Right ventricle myocardium superior (tissue), 1 donor: ENCODE measurements at places on chromosomes 1 and 21. TPM values are rescaled to one million over a fixed set of nuclear protein-coding genes. Genes with fewer than 3 reads are reported as not detected.
A peak's percentile ranks its signal among the peaks of the same experiment; 100 is the strongest.

DNA sequence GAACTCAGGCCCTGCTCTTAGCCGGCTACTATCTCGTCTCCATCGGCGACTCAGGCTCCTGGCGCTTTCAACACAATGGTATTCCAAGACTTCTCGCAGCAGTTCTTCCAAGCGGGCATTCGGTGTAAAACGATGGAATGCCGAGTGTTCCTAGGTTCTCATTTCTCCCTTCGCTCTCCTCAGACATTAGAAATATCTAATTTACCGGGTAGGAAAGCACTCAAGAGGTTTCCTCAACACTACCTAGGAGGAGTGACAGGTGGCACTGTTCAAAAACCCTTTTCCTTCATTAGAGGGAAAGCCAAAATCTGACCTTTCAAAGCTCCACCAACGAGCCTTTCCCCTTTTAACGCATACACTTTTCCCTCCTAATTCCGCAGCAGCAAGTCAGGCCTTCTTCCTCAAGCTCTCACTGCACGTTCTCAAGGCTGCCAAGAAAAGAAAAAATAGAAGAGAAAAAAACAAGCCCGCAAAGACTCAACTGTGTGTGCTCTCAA lies 601 bp downstream of the UBE2G2 start:
- no peak for DNase-seq

DNA sequence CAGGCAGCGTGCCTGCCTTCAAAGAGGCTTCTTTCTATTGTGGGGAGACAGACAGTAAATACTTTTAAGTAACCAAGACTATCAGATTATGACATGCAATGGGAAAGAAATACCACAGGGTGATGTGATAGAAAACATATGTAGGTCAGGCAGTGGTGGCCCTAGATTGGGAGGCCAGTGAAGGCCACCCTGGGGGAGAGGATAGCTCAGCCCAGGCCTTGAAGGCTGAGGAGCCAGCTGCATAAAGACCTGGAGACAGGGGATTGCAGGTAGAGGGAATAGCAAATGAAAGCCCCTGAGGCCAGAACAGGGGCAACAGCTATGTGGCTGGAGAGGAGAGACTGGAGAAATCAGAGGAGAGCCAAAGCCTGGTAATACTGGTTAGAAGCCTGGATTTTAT lies 4.0 kb downstream of the SOX13 start:
- DNase-seq = no peak

Gene KPRP
- not detected for total RNA-seq

Gene SCCPDH
- total RNA-seq = 27.6 TPM

DNA sequence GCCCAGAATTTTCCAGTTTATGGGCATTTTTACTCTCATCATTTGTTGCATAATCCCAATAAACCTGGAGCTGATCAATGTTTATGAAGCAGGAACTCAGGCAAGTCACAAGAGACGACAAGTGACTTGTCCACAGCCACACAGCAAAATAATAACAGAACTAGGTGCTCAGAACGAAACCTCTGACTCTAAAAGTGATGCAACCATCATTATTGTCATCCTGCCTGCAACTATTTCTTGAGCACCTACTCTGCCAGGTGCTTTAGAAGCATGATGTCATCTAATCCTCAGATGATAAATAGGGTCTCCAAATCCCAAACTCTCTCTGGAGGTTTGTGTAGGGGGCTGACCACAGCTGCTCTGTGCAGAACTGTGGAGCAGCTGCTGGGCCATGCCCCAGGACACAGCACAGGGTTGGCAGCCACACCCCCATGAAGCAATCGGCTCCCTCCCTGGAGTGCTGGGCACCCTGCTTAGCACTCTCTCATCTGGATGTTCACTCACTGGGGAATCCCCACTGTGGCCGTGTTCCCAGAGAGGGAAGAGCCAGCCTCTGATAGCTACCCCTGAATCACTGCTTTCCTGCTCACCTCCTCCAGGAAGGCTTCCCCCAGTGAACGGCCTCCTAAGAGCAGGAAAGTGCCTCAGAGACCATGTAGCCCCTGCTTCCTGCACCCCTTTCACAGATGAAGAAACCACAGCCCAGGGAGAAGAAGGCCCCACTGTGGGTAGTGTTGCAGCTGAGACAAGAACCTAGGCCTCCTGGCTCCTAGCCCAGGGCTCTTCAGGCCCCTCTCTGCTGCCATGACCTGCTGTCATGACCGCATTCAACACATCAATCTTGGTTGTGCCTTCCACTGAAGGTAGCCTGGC lies 2.1 kb downstream of the TTC22 start:
- no peak for DNase-seq

- DNase-seq = no peak
Measured at GRCh38 chr1:215718575-215719287, 151.6 kb downstream of the KCTD3 start.

Gene TRIM45
- 16.4 TPM for total RNA-seq

DNA sequence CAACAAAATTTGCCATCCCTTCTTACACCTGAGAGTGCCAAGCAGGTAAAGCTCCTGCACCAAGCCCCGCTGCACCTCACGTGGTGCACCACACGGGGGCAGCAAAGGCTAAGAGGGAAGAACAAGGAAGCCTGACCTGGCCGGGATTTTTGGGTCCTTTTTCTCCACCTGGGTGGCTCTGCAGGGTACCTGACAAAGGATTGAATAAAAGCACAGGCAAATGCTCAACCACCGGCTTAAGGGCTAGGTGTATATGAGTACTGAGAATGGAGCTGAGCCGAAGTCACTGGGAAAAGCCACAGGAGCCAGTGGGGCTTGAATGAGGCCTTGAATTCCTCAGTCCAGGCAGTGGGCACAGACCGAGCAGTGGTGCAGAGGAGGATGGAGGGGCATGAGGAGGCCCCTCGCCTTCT lies 36.4 kb downstream of the ZNF697 start:
- peak; percentile 77 for DNase-seq

Gene SPAG17
- total RNA-seq = not detected

Gene EPB41
- total RNA-seq = 24.0 TPM

DNA sequence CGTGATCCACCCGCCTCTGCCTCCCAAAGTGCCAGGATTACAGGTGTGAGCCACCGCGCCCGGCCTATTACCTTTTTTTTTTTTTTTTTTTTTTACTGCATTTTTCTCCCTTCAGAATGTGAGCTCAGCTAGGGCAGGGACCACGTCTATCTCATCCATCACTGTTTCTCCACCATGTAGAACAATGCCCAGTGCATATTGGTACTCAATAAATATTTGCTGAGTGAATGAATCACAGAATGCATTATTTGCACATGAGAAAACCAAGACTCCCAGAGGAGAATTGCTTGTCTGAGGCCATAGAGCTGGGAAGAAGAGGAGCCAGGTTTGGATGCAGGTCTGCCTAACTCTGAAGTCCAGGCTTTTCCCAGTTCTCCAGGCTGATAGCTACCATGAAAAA lies 8.2 kb upstream of the SLC9A1 start:
- no peak for DNase-seq

Gene PRAMEF10
- not detected for total RNA-seq

DNA sequence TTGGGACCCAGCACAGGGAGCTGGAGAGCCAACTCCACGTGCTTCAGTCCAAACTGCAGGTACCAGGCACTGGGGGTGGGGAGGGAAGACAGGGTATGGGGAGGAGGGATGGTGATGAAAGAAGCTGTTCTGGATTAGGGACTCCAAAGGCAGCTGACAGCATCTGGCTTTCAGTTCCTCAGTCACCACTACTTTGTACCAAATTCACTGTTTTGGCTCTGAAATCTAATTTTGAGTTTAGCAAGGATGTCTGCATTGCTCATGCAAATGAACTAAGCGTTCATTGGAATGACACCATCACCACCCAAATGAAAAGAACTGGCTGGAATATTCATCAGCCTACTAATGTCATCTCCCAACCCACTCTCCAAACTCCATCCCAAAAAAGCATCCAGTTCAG lies 8.7 kb downstream of the C1orf74 start:
- DNase-seq = no peak

- DNase-seq = no peak
Measured at GRCh38 chr1:43802356-43802980, 95.1 kb downstream of the ST3GAL3 start.

GRCh38 chr1:49050041-49050440 lies 273.4 kb upstream of the BEND5 start:
- no peak for DNase-seq

DNA sequence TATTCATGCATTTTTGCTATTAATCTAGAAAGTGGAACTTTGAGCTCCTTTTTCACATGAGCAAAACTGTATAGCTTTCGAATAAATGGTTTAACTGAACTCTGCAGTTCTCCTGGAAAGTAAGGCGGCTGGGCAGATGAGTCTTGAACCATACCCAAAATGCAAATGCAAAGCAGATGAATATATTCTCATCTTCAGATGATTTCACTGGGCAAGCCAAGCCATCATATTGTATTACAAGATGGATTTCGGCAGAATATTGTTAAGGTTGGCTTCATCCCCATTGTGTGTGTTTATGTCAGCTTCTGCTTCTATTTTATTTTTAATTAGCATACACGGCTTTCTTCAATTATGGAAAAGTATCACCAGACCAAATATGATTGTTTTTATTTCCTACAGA lies 209.6 kb downstream of the GREM2 start:
- DNase-seq = no peak

- DNase-seq = no peak
Measured at GRCh38 chr1:52203935-52204625, 62.2 kb downstream of the ZFYVE9 start.

Gene PROK1
- total RNA-seq = not detected
